ENCODE measurements at places on chromosomes 7 and 10.

DNA sequence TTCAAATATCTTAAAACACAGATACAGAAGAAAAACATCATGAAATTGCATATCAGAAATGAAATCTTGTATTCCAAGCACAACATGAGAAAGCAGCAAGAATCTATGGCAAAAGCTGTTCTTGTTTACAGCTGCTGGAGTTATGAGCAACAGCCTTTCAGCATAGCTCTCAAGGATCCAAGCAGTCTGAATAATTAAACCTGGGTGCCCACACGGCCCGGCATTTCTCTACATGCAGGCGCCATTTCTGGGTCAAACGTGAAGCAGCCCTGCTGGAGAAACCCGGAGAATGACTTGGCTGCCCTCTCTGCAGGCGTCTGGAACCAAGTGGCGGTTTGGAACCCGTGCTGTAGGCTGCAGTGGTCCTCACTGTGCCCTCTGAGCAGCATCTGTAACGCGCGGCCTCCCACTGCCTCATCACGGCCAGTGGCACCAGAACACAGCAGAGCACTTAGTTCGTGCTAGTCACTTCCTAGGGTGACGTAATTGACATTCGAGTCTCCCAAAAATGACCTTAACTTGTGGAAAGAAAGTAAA lies 213.0 kb downstream of the TCERG1L start:
- H3K27me3 ChIP-seq: no peaks in the 10 kb centered on the region
- H3K4me3 ChIP-seq: no peak overlapping the region
- no peak overlapping the region for H3K27ac ChIP-seq
- H3K4me1 ChIP-seq: no peaks in the 10 kb centered on the region
- DNase-seq: no peak

- no peaks in the 10 kb centered on the region for H3K36me3 ChIP-seq
- H3K27ac ChIP-seq: no peak overlapping the region
- H3K4me3 ChIP-seq: no peak overlapping the region
- no peaks in the 10 kb centered on the region for H3K4me1 ChIP-seq
- DNase-seq: no peak
Measured at GRCh38 chr7:126690848-126691751, 561.6 kb downstream of the GRM8 start.

DNA sequence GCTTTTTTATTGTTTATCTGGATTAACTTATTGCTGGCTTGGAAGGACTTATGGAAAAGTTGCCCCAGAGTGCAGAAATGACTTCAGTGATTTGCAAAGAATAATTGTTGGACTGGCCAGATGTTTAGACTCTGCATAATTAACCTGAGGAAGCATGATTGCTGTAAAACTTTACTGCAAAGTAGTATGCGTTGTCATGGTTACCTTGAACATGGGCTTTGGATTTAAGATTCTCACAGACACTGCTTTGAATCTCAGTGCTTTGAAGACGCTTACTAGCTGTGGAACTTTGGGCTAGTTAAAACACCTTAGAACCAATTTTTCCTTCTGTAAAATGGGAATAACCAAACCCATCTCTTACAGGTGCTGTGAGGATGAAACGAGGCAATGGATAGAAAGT lies 425.2 kb upstream of the GALNT17 start:
- H3K36me3 ChIP-seq: peaks cover 10% of the 10 kb centered on the region
- no peak overlapping the region for H3K4me3 ChIP-seq
- DNase-seq: no peak
- no peaks in the 10 kb centered on the region for H3K27me3 ChIP-seq
- H3K27ac ChIP-seq: no peak overlapping the region

DNA sequence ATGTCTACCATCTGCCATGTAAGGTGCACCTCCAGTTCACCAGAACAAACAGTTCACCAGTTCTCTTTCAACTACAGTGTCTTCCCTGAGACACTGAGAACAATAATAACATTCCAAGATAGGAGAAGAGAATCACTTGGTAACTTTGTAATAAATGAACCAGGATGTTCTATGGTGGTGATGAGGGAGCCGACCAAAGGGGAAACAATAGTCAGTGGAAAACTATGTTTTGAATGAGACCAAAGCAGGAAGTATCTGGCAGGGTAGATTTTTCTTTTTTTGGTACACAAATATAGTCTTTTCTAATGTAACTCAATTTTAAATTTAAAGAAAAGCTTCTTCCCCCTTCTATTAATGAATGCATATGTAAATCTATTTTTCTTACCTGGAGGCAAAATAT lies 20.0 kb downstream of the HYAL4 start:
- no peaks in the 10 kb centered on the region for H3K27me3 ChIP-seq
- H3K4me3 ChIP-seq: no peak overlapping the region
- DNase-seq: no peak

GRCh38 chr7:139099172-139099947 lies 10.2 kb downstream of the ZC3HAV1 start:
- DNase-seq: no peak
- no peaks in the 10 kb centered on the region for H3K27me3 ChIP-seq
- H3K4me1 ChIP-seq: peaks cover 6% of the 10 kb centered on the region
- peaks cover 6% of the 10 kb centered on the region for H3K36me3 ChIP-seq
- H3K27ac ChIP-seq: no peak overlapping the region

DNA sequence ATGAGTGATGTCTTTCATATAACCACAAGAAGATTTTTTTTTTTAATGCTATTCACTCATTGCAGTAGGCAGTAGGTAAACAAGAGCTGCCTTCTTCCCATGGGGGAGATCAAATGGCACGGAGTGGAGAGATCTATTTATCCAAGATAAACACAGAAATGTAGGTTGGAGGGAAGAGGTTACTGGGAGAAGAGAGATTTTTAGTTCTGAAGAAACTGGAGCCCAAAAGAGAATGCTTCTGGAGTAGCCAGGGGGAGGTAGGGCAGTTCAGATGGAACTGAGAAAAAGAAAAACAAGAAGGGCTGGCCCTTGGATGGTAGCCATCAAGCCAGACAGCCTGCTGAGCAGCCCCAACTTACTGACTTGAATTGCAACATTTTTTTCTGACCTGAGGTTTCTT lies 270.1 kb upstream of the TPK1 start:
- H3K27me3 ChIP-seq: no peaks in the 10 kb centered on the region
- H3K4me3 ChIP-seq: no peak overlapping the region
- H3K36me3 ChIP-seq: no peaks in the 10 kb centered on the region
- no peaks in the 10 kb centered on the region for H3K4me1 ChIP-seq

- DNase-seq: no peak
- no peak overlapping the region for H3K4me3 ChIP-seq
- peaks cover 22% of the 10 kb centered on the region for H3K27me3 ChIP-seq
- H3K27ac ChIP-seq: no peak overlapping the region
- no peaks in the 10 kb centered on the region for H3K36me3 ChIP-seq
- H3K4me1 ChIP-seq: peaks cover 12% of the 10 kb centered on the region
Measured at GRCh38 chr7:70620333-70621055, 511.4 kb upstream of the GALNT17 start.
